ENCODE measurements at places on chromosomes 5 and 9.

GRCh38 chr5:15835514-15835913 lies 335.5 kb downstream of the FBXL7 start:
- DNase-seq = no peak

- no peak for DNase-seq
Measured at GRCh38 chr5:76723266-76723665, 7.3 kb downstream of the F2R start.

- no peak for DNase-seq
Measured at GRCh38 chr5:140925806-140926442, at the start of gene PCDHAC1. PCDHAC1 (plus strand) TSS chr5:140926299; CDS start chr5:140926893, 594 bp downstream.

DNA sequence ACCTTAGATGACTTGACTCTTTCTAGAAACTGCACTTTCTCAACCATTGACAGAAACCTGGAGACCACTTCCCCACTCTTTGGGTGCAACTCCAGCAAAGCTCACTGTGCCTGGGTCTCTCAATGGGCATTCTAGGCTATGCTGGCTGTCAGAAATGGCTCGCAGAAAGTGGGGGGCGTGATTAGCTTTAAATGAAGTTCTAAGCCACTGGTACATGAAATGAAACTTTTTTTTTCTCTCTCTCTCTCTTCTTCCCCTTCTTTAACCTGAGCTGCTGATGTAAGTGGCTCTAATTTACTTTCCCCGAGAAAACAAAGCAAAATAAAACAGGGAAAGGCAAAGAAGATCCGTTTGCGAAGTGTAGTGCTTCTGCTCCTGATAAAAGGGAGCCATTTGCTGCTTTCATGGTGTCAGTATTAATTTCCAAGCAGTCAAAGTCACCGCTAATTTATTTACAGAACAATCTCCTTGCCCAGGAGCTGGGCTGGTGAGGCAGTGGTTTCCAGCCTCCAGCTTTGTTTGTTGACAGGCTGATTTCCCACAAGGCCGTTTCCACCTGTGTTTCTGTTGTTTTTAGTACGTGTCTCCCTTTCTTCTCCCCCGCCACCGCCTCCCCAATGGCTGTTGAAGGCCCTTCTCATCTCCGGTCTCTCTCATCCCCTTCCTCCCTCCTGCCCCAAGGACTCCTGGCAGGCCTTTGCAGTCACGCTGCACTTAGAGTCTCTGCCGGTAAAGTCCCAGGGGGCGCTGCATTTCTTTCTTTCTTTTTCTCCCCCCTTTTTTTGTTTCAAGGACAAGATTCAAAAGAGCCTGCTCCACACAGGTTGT lies 422.9 kb downstream of the EBF1 start:
- DNase-seq = no peak

- DNase-seq = no peak
Measured at GRCh38 chr9:19294219-19294618, 63.7 kb downstream of the DENND4C start.

- no peak for DNase-seq
Measured at GRCh38 chr5:174425271-174425963, 299.0 kb upstream of the MSX2 start.

DNA sequence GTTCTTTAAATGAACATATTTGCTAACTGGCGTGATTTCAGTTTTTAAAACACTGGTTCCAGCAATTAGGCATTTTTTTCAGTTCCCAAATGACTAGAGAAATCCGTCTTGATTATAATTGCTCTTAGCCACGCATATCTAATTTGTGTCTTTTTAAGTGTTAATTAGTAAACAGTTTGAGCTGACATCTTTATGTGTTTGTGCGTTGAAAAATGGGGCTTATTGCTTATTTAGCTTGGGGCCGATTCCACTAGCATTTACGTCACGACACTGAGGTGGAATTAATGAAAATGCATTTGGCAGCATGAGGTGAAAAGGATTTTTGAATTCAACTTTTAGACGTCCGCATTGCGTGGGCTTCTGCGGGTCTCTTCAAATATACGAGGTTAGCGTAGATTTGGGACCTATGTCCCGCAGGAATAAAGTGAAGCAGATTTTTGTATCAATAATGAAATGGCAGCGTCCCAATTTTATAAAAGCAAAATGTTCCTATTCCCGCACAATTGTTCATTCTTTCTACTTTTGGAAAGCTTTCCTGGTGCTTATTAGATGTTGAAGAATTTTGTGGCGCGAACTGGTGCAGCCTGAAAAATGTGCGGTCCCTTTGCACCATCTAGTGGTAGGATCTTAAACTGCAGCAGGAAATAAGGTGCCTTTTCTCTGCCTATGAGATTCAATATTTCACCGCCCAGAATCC lies 122.7 kb upstream of the LMX1B start:
- peak; percentile 43 for DNase-seq

DNA sequence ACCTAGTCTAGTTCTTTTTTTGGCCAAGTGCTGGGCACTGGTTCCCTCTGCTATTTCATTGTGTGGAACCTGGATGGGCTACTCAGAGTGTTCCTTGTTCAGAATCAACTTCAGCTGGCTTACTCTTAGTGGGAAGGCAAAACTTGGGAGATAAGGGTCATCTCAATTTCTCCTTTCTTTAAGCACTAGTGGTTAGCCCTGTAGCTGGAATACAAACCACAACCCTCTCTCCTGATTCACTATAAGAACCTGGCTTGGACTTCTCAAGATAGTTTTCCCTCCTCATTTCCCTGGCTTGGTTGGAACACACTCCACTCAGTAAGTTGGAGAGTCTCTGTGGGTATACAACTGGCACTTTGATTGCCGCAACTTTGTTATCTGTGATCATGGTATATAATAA lies 35.1 kb downstream of the GRIA1 start:
- no peak for DNase-seq

GRCh38 chr9:114077162-114077837 lies 800 bp downstream of the AMBP start:
- DNase-seq = no peak

GRCh38 chr5:176851871-176852658 lies 41.7 kb downstream of the UNC5A start:
- DNase-seq = no peak

- no peak for DNase-seq
Measured at GRCh38 chr5:100448111-100448528, 87.1 kb upstream of the FAM174A start.

- no peak for DNase-seq
Measured at GRCh38 chr9:108569624-108570023, 286.2 kb downstream of the ACTL7B start.

DNA sequence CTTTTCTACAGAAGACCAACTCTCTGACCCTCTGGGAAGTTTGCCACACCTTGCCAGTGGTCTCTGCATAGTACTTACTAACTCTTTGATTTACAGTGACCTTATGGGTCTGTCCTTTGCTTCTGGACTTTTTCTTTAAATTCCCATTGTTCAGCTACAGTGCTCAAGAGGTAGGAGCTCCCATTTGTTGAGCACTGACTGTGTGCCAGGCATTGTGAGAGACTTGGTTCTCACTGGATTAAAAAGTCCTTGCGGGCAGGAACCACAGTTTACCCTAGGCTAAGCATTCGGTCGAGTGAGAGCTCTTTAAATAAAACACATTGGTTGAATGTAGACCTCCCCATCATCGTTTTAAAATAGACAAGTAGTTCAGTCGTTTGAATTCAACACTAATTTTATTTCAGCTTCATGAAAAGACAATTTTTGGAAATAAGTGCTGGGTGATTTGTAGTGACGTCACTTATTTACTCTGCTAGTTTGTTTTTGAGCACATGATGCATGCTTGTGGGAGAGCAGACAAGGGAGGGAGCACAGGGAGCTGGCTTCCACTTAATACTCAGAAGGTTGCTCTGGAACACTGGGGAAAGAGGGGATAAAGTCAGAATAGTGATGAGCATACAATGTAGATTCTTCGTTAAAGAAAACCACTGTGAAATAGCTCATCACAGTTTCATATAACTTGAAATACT lies 27.1 kb downstream of the RASGRF2 start:
- no peak for DNase-seq

GRCh38 chr5:173474881-173475287 lies 141.6 kb downstream of the BOD1 start:
- DNase-seq = no peak

DNA sequence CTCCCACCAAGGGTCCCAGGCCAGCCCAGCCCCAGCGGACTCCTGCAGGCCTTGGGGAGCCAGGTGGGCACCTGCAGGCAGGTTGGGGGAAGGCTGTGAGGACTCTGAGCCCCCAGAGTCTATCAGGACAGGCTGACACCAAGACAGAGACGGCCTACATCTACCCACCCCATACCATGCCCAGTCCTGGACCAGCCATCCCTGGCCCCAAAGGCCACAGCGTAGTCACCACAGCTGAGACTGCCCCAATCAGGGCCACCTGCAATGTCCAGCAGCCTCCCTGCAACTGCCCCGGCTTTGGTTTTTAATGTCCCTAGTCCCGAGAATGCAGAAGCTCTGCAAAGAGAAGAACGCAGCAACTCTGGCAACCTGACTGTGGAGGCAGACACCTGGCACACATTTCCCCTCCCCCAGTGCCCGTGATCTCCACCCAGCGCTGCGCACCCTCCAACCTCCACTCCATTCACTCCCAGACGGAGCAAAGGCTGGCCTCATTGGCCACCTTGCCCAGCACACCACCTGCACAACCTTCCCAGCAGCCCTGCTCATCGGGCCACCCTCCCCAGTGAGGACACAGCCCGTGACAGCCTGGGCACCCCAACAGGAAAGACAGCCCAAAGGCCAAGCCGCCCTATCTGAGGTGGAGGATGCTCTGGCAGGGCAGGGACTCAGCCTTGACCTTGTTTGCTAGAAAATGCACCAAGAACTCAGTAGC lies 14.9 kb downstream of the ADAMTS2 start:
- no peak for DNase-seq

DNA sequence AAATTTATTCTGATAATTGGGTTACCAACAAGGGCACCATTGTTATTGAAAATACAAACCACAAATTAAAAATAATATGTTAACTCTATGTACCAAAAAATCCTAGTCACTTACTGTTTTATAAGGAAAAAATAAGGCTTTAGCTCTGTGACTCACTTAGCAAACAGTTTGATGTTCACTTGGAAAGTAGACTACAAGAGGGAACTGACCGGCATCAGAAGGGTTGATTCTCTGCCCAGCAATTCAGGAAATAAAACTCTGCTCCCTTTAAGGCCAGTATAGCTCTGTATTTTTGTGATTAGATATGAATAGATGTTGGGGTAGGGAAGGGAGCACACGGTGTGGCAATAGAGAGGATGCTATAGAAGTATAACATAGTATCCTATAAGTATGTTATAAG lies 671.3 kb downstream of the LRRC70 start:
- DNase-seq = no peak

DNA sequence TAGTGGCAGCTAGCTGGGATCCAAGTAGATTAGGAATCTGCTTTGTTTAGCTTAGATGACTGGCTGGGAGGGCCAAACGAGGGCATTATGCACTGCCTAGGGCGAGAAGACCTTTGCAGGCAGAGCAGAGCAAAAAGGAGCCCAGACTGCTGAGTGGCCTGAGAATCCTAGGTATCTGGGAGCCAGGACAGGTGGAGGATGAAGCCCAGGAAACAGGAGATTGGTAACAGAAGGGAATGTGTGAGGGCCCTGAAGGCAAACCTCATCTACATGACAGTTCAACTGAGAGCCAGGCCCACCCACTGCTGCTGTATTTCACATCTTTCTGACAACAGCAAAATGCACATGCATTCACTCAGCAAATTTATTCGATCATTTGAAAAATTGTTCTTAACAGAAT lies 192.3 kb downstream of the DTWD2 start:
- no peak for DNase-seq

- DNase-seq = no peak
Measured at GRCh38 chr5:74179179-74179578, 461.3 kb downstream of the ENC1 start.

- no peak for DNase-seq
Measured at GRCh38 chr5:96629774-96630173, 32.4 kb upstream of the CAST start.

DNA sequence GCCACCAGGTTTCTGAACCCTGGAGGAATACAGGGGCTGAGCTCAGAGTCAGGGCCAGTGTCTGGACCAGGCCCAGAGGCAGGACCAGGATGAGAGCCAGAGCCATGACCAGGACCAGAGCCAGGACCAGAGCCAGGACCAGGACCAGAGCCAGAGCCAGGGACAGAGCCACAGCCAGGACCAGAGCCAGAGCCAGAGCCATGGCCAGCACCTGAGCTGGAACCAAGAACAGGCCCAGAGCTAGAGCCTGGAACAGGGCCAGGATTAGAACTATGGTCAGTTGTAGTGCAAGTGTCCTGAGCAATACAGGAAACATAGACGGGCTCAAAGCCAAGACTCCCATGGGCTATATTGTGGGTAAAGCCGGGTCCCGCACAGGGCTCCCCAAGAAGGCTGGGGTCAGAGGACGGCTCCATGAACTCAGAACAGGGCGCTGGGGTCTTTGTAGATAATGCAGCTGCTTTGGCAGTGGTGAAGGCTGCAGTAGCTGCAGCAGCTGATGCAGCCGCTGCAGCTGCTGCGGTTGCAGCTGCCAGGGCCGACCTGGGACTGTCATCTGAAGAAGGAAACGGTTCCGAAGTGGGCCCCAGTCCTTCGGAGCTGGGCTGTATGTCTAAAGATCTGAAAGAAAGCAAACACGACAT lies 559 bp downstream of the SPAG8 start:
- no peak for DNase-seq

DNA sequence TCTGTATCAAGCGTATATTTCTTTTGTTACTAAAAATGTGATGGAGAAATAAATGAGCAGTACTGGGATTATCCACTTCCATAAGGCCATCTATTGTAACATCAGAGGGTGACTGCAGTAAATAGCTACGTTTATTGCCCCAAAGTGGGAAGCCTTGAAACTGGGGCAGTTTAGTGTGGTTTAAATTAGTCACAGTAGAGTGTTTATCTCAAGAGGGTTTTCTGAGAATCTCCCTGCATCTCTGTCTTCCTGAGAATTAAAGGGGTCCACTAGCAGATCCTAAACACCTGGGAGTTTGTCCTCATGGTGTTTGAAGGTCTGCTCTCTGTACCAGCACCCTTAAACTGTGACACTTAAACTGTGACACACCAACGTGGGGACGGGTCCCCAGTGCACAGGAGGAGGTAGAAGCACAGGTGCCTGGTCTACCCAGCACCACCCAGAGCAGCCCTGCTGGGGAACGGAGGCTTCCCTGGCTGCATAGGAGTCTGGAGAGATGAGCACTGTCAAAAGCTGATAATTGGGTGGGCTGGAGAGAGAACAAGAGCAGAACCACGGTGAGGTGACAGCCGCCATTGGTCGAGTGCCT lies 25.2 kb downstream of the PRRC2B start:
- no peak for DNase-seq

GRCh38 chr9:2109069-2109650 lies 94.0 kb downstream of the SMARCA2 start:
- DNase-seq = no peak

- no peak for DNase-seq
Measured at GRCh38 chr9:132634327-132634726, 35.5 kb downstream of the DDX31 start.

DNA sequence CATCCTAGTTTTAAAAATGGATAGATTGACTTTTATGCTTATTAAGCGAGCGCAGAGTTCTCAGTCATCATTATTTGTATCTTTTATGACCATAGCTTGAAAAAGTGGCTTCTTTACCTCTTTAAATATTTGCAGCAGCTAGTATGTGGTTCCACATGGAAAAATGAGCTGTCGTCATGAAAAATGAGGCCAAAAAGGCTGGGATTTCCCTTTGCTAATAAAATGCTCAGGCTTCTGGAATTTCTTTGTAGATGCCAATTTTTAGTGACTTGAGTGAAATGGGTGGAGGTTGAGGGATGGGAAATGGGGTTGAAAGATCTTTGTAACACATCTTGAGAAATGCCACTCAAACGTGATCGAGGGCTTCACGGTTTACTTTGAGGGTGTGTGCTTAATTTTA lies 35.2 kb downstream of the RAI14 start:
- no peak for DNase-seq
